ENCODE measurements at places on chromosomes 2 and 18. TPM values are rescaled to one million over a fixed set of nuclear protein-coding genes. Genes with fewer than 3 reads are reported as not detected.
A peak's percentile ranks its signal among the peaks of the same experiment; 100 is the strongest.

- no peak for DNase-seq
These were observed 158.8 kb upstream of the SLC39A10 start for GRCh38 chr2:195498176-195498575.

Gene RIT2
- total RNA-seq, result not detected

DNA sequence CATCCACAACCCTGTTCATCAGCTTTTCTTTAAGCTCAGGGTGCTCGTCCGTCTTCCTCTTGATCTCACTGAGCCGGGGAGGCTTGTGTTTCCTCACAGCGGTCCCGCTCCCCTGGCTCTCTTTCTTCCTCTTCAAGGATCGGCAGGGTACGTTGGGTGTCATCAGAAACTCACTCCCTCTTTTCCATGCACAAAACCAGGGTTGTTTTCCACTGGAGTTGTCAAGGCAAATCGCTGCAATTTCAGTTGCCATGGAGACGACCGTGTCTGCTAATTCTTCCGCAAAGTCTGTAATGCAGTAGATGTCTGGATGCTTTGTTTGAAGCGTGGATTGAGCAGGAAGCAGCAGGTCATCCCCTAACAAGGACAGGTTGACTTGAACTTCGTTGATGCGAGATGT is 146.4 kb downstream of the DAW1 start:
- no peak for DNase-seq

- peak; percentile 48 for DNase-seq
These were observed 236.1 kb downstream of the CDH20 start for GRCh38 chr18:61569176-61569892.

Gene PPP1R1C
- 2.0 TPM for total RNA-seq

Gene GREB1L
- total RNA-seq, result 0.05 TPM

DNA sequence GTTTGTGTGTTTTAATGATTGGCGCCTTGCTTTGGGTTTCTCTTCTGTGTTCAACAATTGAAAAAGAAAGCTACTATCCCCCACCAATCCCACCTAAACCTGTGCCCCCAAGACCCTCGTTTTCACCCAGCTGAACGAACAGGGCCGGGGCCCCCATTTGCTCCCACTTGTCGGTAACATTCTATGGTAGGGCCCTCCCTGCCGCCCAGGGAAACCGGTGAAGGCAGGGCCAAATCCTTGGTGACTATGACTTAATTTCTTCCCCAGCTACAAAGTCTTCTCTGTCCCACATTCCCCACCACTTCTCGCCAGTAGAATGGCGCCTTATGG is 598 bp upstream of the SNRNP200 start:
- DNase-seq, result no peak

Gene HRH4
- not detected for total RNA-seq

DNA sequence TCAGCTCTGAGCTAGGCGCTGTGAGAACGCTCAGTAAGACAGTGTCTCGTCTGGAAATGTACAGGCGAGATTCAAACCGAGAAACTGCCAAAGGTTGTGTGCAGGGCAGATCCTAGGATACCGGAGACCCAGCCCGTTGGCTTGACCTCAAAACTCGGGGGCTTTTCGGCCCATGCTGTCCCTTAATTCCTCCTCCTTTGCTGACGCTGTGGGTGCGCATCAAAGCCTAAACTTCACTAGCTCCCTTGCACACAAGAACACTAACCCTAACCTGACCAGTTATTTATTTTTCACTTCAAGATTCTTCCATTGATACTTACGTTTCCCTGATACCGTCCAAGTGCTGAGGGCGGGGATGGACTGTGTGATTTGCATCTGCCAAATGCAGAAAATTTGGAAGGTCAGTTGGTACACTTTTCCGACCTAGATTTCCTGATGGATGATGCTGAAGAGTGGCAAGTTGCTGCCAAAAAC is 1.0 kb upstream of the AAK1 start:
- DNase-seq, result no peak

Gene DOK1
- total RNA-seq, result 11.8 TPM

DNA sequence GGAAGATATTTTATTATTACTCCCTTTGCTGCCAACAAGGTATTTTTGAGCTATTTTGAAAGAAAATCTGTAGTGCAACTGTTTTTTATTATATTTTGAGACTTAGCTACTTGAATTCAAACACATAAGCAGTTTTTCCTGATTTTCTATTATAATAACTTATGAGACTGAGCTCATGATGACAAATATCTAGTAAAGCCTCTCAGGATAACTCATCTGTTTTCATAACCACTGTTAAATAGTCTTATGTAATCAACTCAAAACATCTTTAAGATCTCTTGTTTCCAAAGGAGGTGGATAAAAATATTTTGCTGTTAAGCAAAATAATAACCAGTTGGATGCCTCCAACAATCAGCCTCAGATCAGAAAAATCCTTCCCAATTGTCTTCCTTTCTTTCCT is 21.9 kb upstream of the PPP1CB start:
- DNase-seq, result no peak

Gene RAB6D
- total RNA-seq, result 0.13 TPM

Gene TCF23
- 0.42 TPM for total RNA-seq

- no peak for DNase-seq
These were observed 35.6 kb upstream of the NDUFV2 start for GRCh38 chr18:9066817-9067306.

GRCh38 chr2:100529176-100529575 is 33.6 kb upstream of the PDCL3 start:
- DNase-seq, result no peak

GRCh38 chr2:157349949-157350515 is 24.4 kb upstream of the ERMN start:
- DNase-seq, result no peak

Gene GKN1
- not detected for total RNA-seq

Gene STEAP3
- 40.7 TPM for total RNA-seq

Gene ARHGEF4
- 16.4 TPM for total RNA-seq

- DNase-seq, result no peak
These were observed 57.6 kb downstream of the SFXN5 start for GRCh38 chr2:73013936-73014335.

Gene EVX2
- total RNA-seq, result not detected

Gene FBXO36
- 3.4 TPM for total RNA-seq

- DNase-seq, result no peak
These were observed 89.6 kb downstream of the UPP2 start for GRCh38 chr2:158191076-158191895.

- DNase-seq, result peak; percentile 75
These were observed 131.2 kb downstream of the LYPD6B start for GRCh38 chr2:149169656-149170055.

DNA sequence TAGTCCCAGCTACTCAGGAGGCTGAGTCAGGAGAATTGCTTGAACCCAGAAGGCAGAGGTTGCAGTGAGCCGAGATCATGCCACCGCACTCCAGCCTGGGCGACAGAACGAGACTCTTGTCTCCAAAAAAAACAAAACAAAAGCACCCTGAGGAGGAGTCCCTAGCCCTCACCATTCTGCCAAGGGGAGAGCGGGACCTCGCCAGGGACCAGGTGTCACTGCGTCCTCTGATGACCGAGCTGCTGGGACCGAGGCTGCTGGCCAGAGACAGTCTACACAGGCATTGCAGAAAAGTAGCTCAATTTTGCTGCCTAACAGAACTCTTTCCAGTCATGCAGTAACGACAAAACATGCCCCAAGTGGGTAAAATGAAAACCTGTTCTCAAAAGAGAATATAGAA is 18.4 kb downstream of the NCK2 start:
- no peak for DNase-seq

Gene RPRM
- total RNA-seq, result 7.7 TPM

Gene TFPI
- total RNA-seq, result 54.7 TPM

DNA sequence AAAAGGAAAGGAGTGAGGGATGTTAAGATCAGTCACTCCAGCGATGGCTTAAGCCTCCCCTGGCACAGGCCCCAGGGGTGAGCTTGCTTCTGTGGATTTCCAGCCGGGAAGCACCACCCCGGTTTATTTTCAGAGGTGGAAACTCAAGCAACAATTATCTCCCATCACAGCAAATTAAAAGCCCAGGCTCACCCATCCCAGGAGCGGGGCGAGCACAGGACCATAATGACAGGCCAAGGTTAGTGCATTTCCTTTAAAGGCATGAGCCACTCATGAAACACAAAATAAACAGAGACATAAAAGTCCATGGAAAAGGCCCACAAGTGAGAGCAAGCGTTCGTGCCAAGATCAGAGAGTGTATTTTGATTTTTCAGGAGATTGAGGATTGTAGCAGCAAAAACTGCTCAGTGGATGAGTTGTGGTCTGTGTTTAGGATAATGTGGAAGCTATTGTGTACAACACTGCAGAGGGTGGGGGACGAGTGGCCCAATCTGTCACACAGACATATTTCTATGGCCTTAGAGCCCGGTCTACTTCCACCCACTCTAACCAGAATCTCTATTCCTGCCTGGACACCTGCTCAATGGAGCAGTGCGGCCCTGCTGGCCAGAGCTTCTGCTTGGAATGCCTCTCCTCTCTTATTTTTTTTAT is 111.4 kb upstream of the CDC42EP3 start:
- no peak for DNase-seq

Gene COL6A3
- total RNA-seq, result 197 TPM

DNA sequence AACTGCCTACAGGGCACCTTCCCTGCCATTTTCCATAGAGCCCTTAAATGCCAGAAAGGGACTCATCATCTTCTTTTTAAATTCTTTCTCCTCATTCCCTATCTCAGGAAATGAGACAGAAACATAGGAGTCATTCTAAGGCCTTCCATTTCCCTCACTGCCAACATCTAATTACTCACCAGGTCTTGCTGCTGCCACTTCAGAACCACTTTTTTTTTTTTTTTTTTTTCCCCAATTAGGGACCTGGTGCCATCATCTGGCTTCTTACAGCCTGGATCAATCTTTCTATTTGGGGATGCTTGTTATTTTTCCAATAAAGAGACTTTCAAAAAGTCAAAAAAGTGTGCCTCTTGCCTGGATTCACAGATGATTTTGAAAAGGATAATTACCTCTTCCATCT is 373.4 kb downstream of the LPIN1 start:
- no peak for DNase-seq

DNA sequence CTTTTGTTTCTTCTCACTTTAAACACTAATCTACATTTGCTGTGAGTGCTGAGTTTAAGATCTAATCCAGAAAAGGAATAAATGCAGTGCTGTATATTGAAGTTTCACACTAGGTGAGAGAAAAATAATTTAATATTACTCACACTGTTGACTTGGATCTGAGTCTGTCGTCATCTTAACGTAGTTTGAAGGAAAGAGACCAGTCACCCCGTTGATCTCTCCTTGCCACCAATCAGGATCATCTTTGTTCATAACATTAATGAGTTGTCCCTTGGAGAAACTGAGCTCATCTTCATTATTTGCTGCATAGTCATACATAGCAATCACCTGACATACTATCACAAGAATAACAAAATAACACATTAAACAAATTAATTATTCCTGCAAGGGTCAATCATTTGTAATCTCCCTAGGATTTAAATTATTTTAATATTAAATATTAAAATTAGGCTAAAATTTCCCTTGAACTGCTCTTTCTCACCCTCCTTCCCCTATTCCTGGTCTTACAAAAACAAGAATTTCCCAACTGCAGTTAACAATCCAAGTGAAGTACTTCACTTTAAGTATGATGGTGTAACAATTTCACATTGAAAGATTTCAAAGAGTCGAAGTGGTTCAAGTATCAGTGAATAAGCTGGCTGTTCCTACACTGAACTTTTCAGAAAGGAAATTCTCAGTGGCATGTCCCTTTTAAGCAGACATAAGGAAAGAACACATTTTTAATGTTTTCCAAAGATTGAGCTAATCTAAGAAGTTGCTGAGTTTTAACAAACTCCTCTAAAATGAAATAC is 71.3 kb downstream of the FAM228A start:
- no peak for DNase-seq

Gene ANKRD30B
- not detected for total RNA-seq

DNA sequence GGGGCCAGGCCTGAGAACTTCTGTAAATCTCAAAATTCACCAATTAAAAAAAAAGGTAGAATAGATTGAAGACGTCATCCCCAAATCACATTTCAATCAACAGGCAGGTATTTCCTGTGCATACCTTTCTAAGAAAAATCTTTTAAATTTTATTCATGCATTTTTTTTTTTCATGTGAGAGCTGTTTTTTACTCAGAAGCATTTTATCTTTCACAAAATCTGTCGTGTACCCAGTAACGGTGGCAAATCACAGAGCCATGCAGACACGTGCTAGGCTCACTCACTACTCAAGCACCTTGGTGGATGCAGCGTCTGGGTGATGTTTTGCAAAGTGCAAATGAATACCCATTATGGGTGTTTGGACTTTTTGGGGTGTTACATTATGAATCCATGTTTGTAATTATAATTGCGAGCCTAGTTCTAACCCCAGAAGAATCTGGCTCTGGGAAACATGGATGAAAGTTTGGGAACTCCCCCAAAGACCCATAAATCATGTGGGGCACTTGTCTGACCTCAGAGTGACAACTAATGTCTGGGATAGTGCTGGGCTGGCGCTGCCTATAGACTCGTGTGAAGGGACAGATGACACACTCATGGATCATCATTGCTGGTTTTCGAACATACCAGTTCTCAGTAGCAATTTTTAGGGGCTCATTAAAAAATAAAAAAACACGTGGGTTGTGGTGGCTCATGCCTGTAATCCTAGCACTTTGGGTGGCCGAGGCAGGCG is 335.2 kb downstream of the LPIN1 start:
- DNase-seq, result no peak

GRCh38 chr2:234650911-234651310 is 154.0 kb upstream of the ARL4C start:
- no peak for DNase-seq

GRCh38 chr2:180732337-180732736 is 248.1 kb upstream of the UBE2E3 start:
- DNase-seq, result no peak

Gene DNAJC27
- 14.6 TPM for total RNA-seq

- DNase-seq, result no peak
These were observed 711 bp downstream of the GPR17 start for GRCh38 chr2:127646487-127647241.

Gene HOXD12
- not detected for total RNA-seq

Gene SERPINB12
- total RNA-seq, result not detected

DNA sequence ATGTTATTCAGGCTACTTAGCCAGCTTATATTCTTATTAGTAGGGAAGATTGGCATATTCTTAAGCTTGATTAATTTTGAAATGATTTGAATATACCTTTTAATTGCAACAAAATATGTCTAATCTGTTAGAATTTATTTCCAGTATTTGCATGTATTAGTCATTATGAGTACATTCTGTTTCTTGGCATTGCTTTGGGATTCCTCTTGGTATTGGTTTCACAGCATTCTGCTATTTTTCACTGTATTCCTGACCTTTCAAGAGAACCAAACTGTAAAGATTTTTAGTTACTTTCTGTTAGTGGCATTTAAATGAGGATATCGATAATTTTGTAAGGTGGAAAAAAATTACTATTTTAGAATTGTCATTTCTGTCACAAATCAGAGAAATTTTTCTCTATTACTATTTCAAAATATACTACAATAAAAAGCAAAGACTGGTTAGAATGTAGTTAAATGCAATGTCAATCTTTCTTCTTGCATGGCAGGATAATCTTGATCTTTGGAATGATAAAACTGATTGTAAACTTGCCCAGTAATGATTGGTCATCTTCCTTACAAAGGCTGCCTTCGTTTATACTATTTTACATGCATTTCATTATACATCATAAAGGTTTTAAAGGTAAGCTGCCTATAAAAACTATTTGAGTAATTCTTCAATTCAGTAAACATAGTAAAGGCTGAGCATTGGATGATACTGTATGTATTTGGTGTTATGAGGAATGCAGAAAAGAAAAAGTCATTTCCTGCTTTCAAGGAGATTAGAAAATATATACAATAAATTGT is 86.1 kb downstream of the SLC4A10 start:
- no peak for DNase-seq
